GM13977 (cell line): ENCODE measurements at places on chromosomes 4 and X.

DNA sequence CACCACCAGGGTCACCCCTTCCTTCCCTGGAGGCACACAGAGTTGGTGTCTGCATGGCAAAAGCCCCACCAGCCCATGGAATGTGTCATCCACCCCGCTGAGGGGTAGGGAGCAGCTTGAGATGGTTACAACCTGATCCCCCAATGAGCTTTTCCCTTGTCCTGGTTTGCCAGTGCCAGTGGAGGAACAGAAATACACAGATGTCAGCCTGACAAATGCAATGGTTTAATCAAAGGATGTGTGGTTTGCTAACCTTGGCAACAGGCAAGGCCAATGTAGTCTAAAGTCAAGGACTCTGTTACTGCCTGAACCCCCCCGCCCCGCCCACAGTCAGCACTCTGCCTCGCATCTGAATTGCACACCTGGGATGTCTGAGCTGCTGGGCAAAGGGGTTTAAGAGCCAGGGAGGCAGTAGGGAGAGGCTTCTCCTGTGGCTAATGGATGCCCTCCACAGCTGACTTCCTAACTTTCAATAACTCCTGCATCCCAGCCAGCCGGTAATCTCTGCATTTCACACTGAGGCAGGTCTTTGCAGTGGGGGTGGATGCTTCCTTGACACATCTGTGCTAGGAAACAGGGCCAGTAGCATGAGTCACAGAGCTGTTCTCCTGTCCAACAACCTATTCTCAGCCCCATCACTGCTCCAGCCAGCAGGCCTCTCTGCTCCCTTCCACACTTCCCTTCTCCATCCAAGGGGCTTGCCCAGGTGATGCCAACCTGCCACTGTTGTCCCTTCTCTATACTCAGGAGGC lies 137.5 kb downstream of the AMMECR1 start:
- no peak for DNase-seq

- no peak for DNase-seq
Measured at GRCh38 chr4:111435986-111436744, 709.1 kb upstream of the FAM241A start.

- DNase-seq: no peak
Measured at GRCh38 chr4:169314906-169315305, 44.1 kb upstream of the SH3RF1 start.

DNA sequence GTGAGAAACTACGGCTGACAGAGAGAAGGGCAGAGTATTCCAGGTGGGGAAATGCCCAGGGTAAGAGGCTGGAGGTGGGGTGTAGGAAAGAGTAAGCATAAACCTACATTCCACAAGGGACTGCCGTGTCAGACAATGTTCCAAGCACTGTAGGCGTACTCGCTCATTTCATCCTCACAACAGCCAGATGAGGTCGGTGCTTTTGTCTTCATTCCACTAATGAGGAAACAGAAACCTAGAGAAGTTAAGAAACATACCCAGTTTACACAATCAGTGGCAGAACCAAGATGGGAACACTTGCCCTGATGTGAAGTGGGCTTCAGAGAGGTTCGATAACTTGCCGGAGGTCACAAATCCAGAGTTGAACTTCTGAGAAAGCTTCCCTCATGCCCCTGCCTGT lies 4.6 kb downstream of the SASH3 start:
- no peak for DNase-seq

DNA sequence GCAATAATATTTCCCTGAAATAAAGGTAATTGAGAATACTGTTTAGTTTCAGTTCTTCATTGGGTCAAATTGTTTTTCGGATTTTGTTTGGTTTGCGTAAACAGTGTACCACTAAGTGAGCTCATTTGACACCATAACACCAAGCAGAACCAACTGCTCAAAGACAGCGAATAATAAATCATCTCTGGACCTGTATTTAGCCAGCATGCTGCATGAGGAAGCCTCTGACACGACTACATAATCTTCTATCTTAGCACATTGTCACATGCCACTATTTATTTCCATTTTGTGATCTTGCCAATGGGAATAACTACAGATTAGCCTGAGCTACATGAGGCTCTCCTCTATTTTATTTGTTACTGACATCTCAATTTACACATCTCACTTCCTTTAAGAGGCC lies 12.1 kb upstream of the PRKG2 start:
- DNase-seq: no peak

GRCh38 chr4:169024762-169025161 lies 14.7 kb upstream of the CBR4 start:
- DNase-seq: peak; percentile 66

DNA sequence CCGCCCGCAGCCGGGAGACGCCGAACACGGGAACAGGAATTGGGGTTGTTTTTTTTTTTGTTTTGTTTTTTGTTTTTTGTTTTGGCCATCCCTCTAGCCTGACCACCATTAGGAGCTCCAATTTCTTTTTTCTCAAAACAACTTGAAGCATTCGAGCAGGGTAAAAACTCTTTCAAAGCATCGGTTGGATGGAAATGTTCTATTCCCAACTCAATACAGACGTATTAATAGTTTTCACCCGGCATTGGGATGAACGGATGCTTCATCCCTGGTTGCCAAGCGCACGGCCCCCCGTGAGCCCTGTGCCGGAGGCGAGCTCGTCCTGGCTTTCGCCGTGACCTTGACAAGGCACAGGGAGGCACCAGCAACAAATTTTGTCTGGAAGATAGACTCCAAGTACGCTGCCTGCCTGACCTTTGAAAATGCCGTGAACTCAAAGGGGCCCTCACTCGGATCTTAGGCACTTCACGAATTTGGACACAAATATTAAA lies 352 bp upstream of the MAP3K15 start:
- DNase-seq: no peak

DNA sequence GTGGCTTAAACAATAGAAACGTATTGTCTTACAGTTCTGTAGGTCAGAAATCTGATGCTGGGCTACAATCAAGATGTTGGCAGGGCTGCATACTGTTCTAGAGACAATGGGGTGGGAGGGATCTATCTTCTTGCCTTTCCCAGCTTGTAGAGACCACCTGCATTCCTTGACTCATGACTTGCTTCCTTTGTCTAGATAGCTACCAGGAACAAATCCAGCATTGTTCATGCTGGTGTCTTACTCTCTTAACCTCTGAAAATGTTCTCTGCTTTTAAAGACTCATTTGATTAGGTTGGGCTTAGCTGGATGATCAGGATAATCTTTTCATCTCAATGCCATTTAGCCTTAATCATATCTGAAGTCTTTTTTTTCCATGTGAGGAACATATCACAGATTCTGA lies 169.0 kb downstream of the ZNF330 start:
- DNase-seq: no peak

GRCh38 chrX:154490021-154490413 lies 412 bp downstream of the SLC10A3 start:
- DNase-seq: no peak

DNA sequence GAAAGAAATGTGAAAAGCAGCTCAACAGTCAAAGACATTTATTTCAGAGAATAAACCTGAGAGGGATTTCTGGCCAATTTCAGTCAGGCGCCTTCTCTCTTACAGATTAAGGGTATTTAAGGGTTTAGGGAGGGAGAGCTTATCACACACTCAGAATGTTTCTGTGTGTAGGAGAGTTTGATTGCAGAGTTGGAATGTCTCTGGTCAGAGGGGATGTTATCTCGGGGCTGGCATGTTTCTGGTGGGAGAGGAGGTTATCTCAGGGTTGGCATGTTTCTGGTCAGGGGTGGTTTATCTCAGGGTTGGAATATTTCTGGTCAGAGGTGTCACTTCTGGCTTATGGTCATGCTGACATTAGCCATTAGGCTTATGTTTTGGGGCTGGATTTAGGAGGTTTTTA lies 1920.5 kb upstream of the PCDH7 start:
- no peak for DNase-seq

DNA sequence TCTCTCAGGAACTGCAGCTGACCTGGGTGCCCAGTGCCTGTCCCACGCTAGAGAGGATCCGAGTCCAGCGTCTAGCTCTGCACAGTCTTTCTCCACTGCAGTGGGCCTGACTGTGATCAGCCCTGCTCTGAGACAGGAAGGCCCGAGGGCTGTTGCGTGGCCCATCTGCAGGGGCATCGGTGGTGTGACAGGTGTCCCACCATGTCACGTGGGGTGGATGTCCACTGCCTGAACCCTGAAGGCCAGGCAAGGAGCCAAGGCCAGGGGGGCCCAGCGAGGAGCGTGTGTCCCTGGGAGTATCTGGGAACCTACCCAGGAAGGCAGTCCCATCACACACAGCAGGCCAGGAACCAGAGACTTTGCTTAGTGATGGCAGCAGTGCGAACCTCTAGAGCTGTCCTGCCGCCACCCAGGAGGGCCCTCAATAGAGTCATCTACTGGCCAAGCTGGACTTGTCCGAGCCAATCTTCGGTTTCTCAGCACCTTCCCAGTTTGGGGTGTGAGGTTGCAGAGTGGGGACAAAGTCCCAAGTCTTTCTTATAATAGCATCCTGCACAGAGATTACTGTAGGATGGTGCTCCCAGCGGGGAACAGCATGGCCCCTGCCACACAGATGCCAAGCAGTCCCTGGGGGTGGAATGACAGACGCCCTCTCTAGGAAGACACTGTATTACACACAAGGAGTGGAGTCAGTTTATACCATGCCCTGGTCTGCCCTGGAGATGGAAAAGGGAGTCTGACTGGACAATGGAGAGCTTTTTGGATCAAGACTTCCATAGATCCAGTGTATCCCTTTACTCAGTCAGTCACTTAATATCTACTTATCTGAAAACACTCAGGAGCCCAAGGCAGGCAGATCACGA lies 38.3 kb downstream of the DCTD start:
- DNase-seq: no peak

GRCh38 chrX:109187473-109188168 lies 294.3 kb downstream of the GUCY2F start:
- DNase-seq: no peak

DNA sequence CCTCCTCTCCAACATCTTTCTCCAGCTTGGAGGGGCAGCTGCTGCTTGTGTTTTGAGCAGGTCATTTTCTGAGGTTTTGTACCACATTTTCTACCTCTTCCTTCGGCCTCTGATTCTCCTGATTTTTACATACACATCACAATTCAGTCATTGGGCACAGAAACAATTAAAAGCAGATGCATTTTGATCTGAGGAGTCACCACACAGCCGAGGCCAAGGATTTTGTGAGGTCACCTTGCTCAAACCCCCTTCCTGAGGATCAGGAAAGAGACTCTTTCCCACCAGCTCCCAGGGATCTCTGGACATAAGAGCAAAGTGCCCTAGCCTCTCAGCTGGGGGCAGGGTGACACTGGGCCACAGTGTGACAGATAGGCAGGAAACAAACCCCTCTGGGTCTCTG lies 5.4 kb upstream of the FATE1 start:
- DNase-seq: no peak

- DNase-seq: no peak
Measured at GRCh38 chr4:6746721-6747293, 30.8 kb downstream of the BLOC1S4 start.

DNA sequence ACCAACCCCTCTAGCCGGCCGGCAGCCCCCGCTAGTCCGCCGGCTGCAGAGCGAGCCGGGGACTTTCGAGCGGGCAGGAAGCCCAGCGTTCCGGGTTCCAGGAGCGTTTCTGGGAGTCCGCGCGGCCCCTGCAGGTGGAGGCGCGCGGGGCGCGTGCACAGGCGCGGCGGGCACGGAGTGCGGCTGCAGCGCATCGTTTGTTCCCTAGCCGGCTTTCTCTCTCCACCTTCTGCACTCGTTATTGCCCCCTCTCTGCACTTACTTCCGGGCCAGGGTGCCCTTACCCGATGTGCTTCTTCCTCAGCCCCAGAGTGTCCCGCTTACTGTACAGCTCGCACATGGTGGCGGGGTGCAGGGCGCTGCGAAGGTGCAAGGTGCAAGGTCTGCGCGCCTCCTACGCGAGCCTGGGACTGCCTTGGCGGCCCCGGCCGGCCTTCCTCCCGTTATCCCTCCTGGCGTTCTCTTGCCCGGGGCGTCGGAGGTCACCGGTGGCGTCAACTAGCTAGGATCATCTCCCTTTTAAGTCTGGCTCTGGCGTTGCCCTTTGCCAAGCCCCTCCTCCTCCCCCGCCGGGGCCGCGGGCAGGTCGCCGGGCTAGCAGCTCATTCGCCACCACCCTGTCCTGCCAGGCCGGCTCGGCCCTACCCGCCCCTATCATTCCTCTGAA lies at the start of gene ETNPPL:
Gene ETNPPL, minus strand, starts transcription at position 495 of the 667 bp plus-strand sequence. Its CDS starts 155 bp downstream, at position 340.
- no peak for DNase-seq

GRCh38 chr4:87087015-87087414 lies 133.4 kb downstream of the KLHL8 start:
- DNase-seq: no peak

GRCh38 chr4:24730256-24731001 lies 64.9 kb upstream of the SOD3 start:
- no peak for DNase-seq

DNA sequence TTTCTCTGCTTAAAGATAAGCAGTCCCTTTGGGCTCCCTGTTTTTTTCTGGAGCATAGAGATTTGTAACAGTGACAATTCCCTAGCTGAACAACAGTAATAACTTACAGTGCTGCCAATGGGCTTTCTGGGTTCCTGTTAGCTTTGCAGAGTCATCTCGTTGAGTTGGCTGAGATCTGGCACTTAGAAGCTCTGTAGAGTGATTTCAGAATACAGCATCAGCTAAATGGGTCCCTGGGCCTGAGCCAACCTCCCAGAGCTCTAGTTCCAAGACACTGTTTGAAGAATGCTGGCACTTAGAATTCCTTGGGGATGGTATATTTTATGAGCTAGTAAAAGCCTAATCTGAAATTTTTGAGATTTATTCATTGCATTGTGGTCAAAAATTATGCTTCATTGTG lies 43.5 kb upstream of the SERTM2 start:
- no peak for DNase-seq

GRCh38 chrX:22699581-22700091 lies 300.1 kb upstream of the DDX53 start:
- no peak for DNase-seq

DNA sequence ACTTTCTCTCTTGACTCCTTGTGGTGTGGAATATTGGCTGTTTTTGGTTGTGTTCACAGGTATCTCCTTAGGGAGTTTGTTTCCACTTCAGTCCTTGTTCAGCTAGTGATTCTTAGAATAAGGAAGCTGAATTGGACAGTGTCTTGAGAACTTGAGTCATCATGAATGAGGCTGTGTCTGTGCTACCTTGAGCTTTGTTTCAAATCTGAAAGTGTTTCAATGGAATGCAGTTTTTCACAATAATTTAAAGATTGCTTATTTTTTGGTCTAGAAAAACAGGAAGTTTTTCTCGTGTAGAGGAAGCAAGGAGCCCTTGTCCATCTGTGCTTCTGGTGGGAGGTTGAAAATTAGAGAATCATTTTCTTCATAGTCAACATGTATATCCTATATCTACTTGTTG lies 76.5 kb downstream of the ZNF518B start:
- DNase-seq: no peak

GRCh38 chr4:5488413-5488812 lies 219.9 kb downstream of the EVC2 start:
- DNase-seq: no peak

DNA sequence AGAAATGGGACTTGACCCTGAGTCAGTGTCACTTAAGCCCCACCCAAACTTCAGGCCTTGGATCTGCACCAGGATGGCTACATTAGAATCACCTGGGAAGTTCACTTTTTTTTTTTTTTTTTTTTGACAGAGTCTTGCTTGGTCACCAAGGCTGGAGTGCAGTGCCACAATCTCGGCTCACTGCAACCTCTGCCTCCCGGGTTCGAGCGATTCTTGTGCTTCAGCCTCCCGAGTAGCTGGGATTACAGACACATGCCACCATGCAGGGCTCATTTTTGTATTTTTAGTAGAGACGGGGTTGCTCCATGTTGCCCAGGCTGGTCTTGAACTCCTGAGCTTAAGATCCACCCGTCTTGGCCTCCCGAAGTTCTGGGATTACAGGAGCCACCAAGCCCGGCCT lies 3.0 kb downstream of the NCBP2L start:
- no peak for DNase-seq

- DNase-seq: no peak
Measured at GRCh38 chr4:39873823-39874222, 103.9 kb downstream of the PDS5A start.

- DNase-seq: no peak
Measured at GRCh38 chrX:63270873-63271272, 80.3 kb downstream of the SPIN4 start.
